ENCODE measurements at places on chromosomes 11 and 22.

GRCh38 chr11:46026606-46027293 lies 94.5 kb downstream of the PHF21A start:
- no peak for DNase-seq

DNA sequence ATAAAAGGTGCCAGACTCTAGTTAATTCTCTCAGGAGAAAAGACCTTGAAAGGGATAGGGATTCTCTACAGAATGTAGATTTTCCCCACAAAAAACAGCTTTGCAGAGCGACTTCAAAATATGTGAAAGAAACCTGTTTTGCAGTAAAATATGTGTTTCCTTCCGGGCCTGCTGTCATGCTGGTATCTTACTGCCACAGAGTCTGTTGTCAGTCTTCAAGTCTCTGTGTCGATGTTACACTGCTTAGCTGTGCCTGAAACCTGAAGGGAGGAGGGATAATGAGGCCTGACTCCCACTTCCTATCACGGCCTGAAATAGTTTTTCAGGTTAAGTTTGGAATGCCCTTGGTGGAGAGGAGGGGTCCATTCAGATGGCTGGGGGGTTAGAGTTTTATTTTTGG lies 1.7 kb upstream of the DGCR2 start:
- DNase-seq, result no peak

DNA sequence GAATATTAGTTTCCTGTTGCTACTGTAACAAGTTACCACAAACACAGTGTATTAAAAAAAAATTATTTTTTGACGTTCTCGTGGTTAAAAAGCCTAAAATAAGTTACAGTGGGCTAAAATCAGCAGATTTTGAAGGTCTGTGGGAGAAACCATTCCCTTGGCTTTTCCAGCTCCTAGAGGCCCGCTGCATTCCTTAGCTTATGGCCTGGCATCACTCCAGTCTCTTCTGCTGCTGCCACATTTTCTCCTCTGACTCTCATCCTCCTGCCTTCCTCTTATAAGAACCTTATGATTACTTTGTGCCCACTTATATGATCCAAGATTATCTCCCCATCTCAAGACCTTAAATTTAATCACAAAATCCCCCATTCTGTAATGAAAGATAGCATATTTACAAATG lies 392.7 kb downstream of the GUCY1A2 start:
- DNase-seq, result no peak

DNA sequence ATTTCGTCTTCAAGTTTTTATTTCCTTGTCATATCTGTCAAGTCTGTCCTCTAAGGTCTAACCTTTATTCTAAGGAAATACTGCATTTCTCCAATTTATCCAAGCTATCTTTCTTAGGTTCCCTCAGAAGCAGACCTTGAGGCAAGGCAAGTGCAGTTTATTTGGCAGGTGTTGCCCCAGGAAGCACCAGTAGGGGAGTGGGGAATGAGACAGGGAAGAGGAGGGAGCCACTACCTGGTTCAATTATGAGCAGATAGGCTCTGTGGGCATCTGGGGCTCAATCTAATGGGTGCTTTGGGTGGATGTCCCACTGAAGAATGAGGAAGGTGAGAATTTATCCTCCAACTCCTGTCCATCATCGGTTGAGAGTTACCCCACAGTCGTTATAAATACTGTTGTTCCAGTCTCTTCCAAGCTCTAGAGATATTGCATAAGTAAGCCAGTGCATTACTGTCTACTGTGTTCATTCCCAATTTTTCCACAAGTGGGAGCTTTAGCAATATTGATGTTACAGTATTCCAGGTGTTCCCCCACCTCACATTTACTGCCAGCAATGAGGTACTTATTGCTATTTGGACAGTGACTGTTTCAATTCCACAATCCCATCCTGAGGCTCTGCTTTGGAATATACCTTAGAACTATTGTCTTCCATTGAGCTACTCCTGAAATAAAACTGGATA lies 154.9 kb upstream of the CEP126 start:
- no peak for DNase-seq

DNA sequence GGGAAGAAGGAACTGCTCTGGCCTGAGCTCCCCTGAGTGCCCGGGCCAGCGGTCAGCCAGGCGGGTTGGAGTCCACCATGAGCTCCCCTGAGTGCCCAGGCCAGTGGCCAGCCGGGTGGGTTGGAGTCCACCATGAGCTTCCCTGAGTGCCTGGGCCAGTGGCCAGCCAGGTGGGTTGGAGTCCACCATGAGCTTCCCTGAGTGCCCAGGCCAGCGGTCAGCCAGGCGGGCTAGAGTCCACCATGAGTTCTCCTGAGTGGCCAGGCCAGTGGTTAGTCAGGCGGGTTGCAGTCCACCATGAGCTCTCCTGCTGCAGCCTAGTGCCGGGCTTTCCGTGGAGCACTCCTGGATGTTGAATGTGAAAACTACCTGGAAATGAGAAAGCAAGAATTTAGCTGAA lies 844.0 kb downstream of the TBC1D22A start:
- no peak for DNase-seq

- no peak for DNase-seq
Measured at GRCh38 chr11:128929991-128930390, 12.7 kb downstream of the TP53AIP1 start.

DNA sequence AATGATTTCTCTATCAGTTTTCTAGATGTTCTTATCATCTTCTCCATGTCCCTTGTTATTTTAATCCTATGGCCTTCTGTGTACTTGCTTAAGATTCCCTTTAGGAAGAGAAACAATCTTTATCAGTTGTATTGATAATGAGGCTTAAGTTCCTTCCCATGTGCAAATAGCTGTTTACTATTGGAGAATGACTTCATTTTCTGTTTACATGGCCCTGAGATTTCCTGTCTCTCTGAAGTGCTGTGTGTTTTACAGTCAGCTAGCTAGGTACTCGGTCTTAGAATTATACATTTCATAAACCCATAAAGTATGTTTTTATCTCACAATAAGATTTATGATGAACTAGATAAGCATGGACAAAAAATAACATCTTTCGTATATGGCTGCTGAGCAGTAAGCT lies 67.5 kb upstream of the CCDC179 start:
- DNase-seq, result no peak

- no peak for DNase-seq
Measured at GRCh38 chr11:646214-646613, 9.1 kb downstream of the DRD4 start.

GRCh38 chr11:77379253-77379652 lies 77.8 kb upstream of the GDPD4 start:
- DNase-seq, result no peak

DNA sequence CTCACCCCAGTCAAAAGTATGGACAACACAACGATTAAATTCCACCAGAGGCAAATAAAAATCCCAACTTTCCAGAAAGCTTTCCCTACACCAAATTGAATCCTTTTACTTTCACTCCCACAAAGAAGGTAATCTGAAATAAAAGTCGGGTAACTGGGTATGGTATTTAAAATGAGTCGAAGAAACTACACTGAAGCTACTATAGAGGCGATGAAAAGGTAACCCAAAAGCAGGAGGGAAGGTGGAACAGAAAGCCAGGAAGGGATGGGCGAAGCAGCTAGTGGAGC lies 1.1 kb downstream of the PICALM start:
- no peak for DNase-seq

GRCh38 chr11:126766440-126766839 lies 234.1 kb downstream of the KIRREL3 start:
- DNase-seq, result no peak

- no peak for DNase-seq
Measured at GRCh38 chr11:96472085-96472484, 82.3 kb downstream of the JRKL start.
